Naive thymus-derived CD8-positive, alpha-beta T cell (primary cell): ENCODE measurements at places on chromosomes 13 and 19.

DNA sequence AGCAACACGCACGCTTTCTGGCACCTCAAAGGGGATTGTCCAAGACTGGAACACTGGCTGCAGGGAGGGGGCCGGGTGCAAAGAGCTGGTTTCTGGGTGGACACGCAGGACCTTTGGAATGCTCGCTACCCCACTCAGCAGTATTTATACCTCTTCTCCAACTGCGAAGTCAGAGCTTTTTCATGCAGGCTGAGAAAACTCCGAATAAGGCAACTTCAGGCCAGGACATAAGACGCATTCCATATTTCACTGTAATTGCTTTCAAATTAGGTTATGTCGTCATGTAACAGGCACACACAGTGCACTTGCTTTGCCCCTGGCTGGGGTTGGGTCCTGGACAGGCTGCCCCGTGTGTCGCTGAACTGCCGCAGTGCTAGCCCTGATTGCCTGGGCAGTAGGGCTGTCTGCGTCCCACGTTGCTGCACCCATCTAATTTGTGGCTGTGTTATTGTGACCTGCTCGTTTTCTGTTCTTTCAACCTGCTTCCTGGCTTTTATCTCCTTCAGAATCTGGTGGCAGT lies 44.5 kb downstream of the ACTN4 start:
- DNase-seq: no peak
- peak overlapping the region; percentile 37 for H3K27ac ChIP-seq
- H3K36me3 ChIP-seq: peaks cover 2% of the 10 kb centered on the region

GRCh38 chr13:110114316-110114715 lies 192.6 kb downstream of the COL4A1 start:
- H3K4me3 ChIP-seq: no peak overlapping the region
- peaks cover 34% of the 10 kb centered on the region for H3K27me3 ChIP-seq
- no peak for DNase-seq
- no peaks in the 10 kb centered on the region for H3K36me3 ChIP-seq
- no peak overlapping the region for H3K27ac ChIP-seq
- H3K4me1 ChIP-seq: peaks cover 2% of the 10 kb centered on the region

GRCh38 chr19:38877781-38878574 lies at the start of gene RINL:
TSS of gene RINL (minus strand) at chr19:38878275. CDS start at chr19:38876742, 1,533 bp downstream.
- peaks cover 4% of the 10 kb centered on the region for H3K36me3 ChIP-seq
- H3K27me3 ChIP-seq: no peaks in the 10 kb centered on the region
- DNase-seq: peak; percentile 67
- peaks cover 53% of the 10 kb centered on the region for H3K4me1 ChIP-seq

- DNase-seq: no peak
- H3K27ac ChIP-seq: no peak overlapping the region
- H3K4me3 ChIP-seq: no peak overlapping the region
- no peaks in the 10 kb centered on the region for H3K27me3 ChIP-seq
- peaks cover 35% of the 10 kb centered on the region for H3K36me3 ChIP-seq
Measured at GRCh38 chr13:48662226-48662625, 8.5 kb downstream of the CYSLTR2 start.

GRCh38 chr13:59494560-59494970 lies 669.2 kb downstream of the DIAPH3 start:
- no peak overlapping the region for H3K27ac ChIP-seq
- no peak for DNase-seq
- H3K27me3 ChIP-seq: no peaks in the 10 kb centered on the region

DNA sequence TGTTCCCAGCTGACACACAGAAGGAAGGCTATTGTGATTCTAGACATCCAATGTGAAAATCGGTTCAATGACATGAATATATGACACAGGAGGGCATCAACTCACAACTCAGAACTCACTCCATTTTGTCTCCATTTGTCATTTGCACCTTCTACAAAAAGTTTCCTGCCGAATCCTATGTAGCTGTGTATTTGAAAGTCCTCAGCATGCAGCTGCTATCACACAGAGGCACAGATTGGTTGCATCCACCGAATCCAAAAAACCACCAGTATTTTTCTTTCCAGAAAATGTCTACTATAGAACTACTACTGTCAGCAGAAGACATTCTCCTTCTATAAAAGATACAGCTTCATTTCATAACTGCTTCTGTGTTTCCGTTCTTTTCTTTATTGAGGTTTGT lies 13.3 kb downstream of the PCDH9 start:
- no peak overlapping the region for H3K27ac ChIP-seq
- H3K27me3 ChIP-seq: no peaks in the 10 kb centered on the region
- no peaks in the 10 kb centered on the region for H3K36me3 ChIP-seq
- DNase-seq: no peak

GRCh38 chr19:50565984-50566903 lies 2.0 kb downstream of the LRRC4B start:
- peaks cover 6% of the 10 kb centered on the region for H3K4me1 ChIP-seq
- H3K4me3 ChIP-seq: no peak overlapping the region
- peaks cover 2% of the 10 kb centered on the region for H3K36me3 ChIP-seq
- no peak overlapping the region for H3K27ac ChIP-seq
- no peak for DNase-seq
- peaks cover 65% of the 10 kb centered on the region for H3K27me3 ChIP-seq

DNA sequence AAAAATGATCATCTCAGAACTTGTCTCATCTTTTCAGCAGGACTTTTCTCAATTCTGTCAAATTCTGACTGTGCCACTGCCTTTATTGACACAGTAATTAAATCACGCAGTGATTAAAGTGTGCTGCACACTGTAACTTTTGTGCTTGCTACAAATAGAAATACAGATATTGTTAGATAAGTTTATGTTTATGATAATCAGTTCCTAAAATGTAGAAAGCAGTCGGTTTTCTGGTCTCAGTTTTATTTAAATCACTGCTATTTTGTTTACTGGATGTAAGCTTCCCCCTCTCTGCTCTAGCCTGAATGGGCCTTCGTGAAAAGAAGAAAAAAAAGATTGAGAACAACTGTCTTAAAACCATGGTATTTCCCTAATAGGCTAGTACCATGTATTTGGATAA lies 258.8 kb upstream of the STARD13 start:
- H3K27me3 ChIP-seq: no peaks in the 10 kb centered on the region
- peak overlapping the region; percentile 100 for H3K27ac ChIP-seq
- H3K4me1 ChIP-seq: peaks cover 18% of the 10 kb centered on the region
- peak overlapping the region; percentile 24 for H3K4me3 ChIP-seq
- no peaks in the 10 kb centered on the region for H3K36me3 ChIP-seq

DNA sequence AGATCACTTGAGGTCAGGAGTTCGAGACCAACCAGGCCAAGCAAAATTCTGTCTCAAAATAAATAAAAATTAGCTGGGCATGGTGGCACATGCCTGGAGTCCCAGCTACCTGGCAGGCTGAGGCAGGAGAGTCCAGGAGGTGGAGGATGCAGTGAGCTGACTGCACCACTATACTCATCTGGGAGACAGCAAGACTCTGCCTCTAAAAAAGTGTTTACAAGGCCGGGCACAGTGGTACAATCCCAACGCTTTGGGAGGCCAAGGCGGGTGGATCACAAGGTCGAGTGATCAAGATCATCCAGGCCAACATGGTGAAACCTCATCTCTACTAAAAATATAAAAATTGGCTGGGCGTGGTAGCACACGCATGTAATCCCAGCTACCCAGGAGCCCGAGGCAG lies 4.2 kb upstream of the DAPK3 start:
- H3K4me3 ChIP-seq: no peak overlapping the region
- H3K27ac ChIP-seq: no peak overlapping the region
- no peaks in the 10 kb centered on the region for H3K27me3 ChIP-seq
- DNase-seq: no peak
- peaks cover 6% of the 10 kb centered on the region for H3K4me1 ChIP-seq

DNA sequence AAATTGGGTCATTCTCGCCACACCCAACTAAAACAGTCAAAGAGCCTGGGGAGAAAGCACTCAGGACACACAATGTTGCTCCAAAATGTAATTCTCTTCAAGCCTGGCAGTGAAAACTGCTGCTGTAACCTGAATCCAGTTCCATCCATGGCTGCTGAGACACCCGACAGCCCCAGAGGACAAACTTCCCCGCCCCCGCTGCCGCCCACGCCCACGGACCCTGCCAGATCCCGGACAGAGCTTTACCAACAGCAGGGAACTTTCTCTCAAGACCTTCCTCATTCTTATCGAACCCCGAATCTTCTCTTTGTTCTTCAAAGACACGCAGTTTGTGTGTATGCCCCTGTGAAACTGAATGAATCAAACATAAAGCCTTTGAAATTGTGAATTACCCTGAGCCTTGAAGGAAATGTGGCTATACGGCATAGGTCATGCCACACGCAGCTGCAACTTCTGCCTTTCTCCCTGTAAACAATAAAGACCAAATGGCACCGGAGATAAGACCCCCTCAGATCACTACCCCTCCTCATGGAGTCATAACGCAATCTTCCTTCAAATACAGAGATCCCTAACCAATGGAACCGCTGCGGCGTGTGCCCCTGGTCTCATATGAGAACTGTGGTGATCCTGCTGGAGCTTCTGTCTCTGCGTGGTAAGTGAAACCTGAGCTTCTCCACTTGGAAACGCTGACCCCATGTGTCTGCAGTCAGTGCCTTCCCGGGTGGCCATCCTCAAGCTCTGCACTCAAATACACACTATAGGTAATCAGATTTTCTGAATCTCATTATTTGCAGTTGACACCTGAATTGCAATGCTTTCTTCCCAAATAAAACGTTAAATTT lies 4.8 kb upstream of the LAMP1 start:
- H3K4me1 ChIP-seq: peaks cover 18% of the 10 kb centered on the region
- H3K36me3 ChIP-seq: no peaks in the 10 kb centered on the region
- H3K27me3 ChIP-seq: peaks cover 27% of the 10 kb centered on the region
- peak overlapping the region; percentile 35 for H3K4me3 ChIP-seq
- DNase-seq: peak; percentile 22
- H3K27ac ChIP-seq: peak overlapping the region; percentile 10

- no peak overlapping the region for H3K4me3 ChIP-seq
- no peak overlapping the region for H3K27ac ChIP-seq
- no peaks in the 10 kb centered on the region for H3K4me1 ChIP-seq
- H3K27me3 ChIP-seq: peaks cover 13% of the 10 kb centered on the region
- H3K36me3 ChIP-seq: no peaks in the 10 kb centered on the region
Measured at GRCh38 chr19:55525289-55526101, 11.4 kb downstream of the SBK2 start.

DNA sequence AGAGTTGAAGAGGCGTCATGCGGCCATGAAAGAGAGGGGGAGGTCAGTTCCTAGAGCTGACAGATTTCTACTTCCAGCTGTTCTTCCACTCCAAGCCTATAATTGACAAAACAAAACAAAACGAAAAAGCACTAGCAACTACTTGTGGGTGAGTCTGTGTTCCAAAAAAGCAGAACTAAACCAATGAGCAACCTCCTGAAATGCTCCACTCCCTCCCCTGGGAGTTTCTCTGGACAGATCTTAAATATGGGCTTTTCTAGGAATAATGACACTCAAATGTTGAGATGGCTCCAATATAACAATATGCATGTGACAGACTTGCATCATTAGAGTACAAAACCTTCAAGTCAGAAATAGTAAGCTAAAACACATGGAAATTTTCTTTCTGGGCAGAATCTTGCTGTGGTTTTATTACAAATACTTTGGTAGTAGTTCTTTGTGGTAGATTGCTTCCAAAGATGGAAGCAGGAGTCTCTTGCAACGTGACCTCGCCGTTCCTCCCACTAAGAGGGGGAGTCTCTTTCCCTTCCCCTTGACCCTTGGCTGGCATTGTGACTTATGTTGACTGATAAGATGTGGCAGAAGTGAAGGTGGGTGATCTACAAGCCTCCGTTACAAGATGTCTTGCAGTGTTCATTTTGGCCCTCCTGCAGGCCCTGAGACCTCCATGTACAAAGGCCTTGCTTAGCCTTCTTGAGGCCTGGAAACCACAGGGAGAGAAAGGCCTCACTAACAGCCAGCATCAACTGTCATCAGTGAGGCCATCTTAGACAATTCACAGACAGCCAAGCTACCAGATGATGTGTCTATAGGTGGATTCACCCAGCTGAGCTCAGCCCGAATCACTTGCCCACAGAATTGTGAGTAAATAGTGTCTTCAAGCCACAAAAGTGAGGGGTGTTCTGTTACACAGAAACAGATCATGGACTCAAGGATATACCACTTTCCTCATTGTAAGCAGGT lies 173.1 kb upstream of the RFC3 start:
- DNase-seq: no peak
- H3K4me3 ChIP-seq: no peak overlapping the region
- no peak overlapping the region for H3K27ac ChIP-seq

- no peak overlapping the region for H3K4me3 ChIP-seq
- peaks cover 14% of the 10 kb centered on the region for H3K36me3 ChIP-seq
- peak; percentile 22 for DNase-seq
- peak overlapping the region; percentile 81 for H3K27ac ChIP-seq
Measured at GRCh38 chr13:114043421-114044053, 69.7 kb upstream of the C13orf46 start.

DNA sequence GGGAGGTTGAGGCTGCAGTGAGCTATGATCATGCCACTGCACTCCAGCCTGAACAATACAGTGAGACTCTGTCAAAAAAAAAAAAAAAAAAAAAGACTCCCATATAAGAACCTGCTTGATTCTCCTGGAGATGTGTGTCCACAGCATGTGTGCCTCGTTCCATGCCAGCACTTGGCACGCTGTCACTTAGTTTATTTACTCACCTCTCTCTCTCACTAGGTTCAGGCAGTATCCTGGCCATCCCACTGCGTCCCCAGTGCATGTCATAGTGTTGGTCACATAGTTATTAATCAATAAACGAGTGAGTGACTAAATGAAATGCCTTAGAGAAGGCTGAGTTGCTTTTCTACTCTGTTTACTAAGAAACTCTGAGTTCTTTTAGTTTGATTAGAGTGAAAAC lies 79.1 kb upstream of the GPR12 start:
- no peak for DNase-seq
- H3K27ac ChIP-seq: no peak overlapping the region
- H3K36me3 ChIP-seq: no peaks in the 10 kb centered on the region

- H3K27ac ChIP-seq: peak overlapping the region; percentile 84
- peaks cover 15% of the 10 kb centered on the region for H3K36me3 ChIP-seq
- DNase-seq: peak; percentile 81
- H3K4me3 ChIP-seq: peak overlapping the region; percentile 59
- no peaks in the 10 kb centered on the region for H3K27me3 ChIP-seq
Measured at GRCh38 chr19:1266129-1266915, 2.8 kb upstream of the CIRBP start.

DNA sequence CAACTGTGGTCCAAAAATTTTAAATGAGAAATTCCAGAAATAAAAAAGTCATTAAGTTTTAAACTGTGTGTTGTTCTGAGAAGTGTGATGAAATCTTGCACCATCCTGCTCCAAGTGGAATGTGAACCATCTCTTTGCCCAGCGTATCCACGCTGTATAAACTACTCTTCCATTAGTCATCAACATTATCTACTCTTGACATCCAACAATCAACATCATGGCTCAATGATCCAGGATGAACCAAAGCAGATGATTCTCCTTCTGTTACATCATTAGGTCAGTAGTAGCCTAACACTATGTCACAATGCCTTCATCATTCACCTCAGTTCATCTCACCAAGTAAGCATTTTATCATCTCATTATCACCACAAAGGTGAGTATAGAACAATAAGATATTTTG lies 55.3 kb downstream of the SUCLA2 start:
- no peaks in the 10 kb centered on the region for H3K4me1 ChIP-seq
- H3K27ac ChIP-seq: no peak overlapping the region
- H3K36me3 ChIP-seq: peaks cover 87% of the 10 kb centered on the region
- H3K4me3 ChIP-seq: no peak overlapping the region

- no peak for DNase-seq
- peaks cover 2% of the 10 kb centered on the region for H3K4me1 ChIP-seq
- H3K27ac ChIP-seq: no peak overlapping the region
- H3K4me3 ChIP-seq: no peak overlapping the region
- peaks cover 4% of the 10 kb centered on the region for H3K27me3 ChIP-seq
- H3K36me3 ChIP-seq: no peaks in the 10 kb centered on the region
Measured at GRCh38 chr19:29854033-29854432, 42.2 kb downstream of the CCNE1 start.
